ENCODE measurements at places on chromosomes 1 and 21. TPM values are rescaled to one million over a fixed set of nuclear protein-coding genes. Genes with fewer than 3 reads are reported as not detected.
A peak's percentile ranks its signal among the peaks of the same experiment; 100 is the strongest.

DNA sequence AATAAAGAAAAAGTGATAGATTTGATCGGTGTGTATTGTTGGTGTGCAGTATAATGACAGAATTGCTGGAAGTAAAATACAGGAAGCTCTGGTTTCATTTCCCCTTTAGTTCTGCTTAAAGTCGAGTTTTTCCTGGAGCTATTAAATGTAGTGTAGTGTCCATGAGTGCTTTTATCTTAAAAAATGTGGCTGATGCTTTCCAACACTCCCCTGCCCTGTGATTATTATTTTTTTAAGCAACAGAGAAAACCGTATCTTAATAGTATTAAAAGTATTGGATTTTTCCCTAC, 1.1 kb downstream of the LGALS8 start:
- DNase-seq: no peak

DNA sequence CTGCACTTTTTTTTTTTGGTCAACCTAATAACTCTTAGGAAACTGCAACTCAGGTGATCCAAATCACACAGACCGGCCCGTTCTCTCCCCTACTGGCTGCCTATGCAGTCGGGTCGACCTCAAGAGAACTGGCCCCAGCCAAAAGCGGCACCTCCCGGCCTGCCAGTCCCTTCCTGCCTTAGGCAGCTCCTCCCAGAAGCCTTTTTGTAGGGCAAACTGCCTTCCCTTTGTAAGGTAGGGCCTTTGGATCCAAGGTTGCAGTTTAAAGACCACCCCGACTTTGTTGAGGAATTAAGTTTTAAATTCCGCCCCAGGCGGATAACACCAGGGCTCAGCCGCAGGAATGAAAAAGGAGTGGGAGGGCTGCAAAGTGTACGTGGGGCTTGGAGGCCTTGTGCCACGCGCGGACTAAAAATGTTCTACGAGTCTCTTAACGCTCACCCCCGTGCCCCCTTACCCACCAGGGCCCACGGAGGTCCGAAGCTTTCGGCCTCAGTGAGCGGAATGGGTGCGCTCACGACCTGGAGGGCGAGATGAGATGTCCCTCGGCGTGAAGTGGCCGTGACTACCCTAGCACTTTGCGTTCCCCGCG, 642 bp upstream of the ST3GAL3 start:
- peak; percentile 33 for DNase-seq

DNA sequence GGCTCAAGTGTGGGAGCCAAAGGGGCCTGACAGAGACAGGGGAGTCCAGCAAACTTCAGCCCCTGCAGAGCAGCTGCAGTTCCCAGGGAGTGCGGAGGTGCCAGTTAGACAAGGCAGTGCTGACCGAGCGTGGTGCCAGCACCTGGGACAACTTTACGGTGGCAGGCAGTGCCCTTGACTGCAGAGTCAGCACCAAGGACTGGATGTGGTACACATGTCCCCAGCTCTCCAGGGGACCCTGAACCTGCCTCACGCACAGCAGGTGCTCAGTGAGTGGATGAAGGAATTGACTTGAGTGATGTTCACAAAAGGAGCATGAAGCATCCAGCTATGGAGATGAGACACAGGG, 296.5 kb downstream of the SIPA1L2 start:
- DNase-seq: no peak

- DNase-seq: peak; percentile 73
Measured at GRCh38 chr1:8976896-8977450, 31.3 kb downstream of the CA6 start.

The PROK1 gene
- not detected for total RNA-seq

Measured in left colon (tissue), 2 donors.